ENCODE measurements at places on chromosomes 3 and 15. TPM values are rescaled to one million over a fixed set of nuclear protein-coding genes. Genes with fewer than 3 reads are reported as not detected.

- DNase-seq, result no peak
Measured at GRCh38 chr3:111594205-111594604, 941 bp downstream of the ZBED2 start.

GRCh38 chr3:137297770-137298169 is 340.0 kb downstream of the IL20RB start:
- DNase-seq, result no peak

- DNase-seq, result no peak
Measured at GRCh38 chr3:55823001-55823400, 335.9 kb upstream of the WNT5A start.

- DNase-seq, result no peak
Measured at GRCh38 chr15:38021259-38021658, 86.8 kb downstream of the TMCO5A start.

DNA sequence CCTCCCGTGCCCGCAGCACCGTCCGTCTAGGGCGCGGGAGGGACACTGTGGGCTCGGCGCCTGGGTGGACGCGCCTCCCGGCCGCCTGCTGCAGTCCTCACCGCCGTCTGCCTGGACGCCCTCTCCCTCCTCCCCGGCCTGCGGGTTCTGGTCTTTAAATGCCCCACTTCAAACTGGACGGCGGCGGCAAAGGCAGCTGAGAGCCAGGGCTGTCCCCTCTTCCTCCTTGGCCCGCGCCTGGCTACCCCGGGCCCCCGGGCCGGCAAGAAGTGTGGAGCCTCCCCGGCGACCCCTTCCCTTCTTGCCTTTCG is 426 bp downstream of the CBLB start:
- DNase-seq, result peak; percentile 50

DNA sequence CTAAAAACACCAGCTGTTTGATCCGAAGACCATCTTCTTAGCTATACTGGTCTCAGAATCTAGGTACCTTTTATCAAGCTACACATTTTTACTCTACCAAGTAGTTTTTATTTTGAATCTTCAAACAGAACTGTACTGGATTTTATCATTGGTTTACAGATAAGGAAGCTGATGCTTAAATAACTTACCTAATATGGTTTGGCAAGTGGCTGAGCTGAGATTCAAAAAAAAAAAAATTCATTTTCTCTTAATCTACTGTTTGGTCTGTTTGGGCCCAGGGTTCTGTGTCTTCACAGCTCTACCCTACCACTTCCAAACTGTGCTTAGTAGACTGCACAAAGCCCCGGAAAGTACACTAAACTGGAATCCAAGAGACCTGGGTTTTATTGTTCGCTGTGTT is 35.7 kb downstream of the ZNF860 start:
- DNase-seq, result no peak

DNA sequence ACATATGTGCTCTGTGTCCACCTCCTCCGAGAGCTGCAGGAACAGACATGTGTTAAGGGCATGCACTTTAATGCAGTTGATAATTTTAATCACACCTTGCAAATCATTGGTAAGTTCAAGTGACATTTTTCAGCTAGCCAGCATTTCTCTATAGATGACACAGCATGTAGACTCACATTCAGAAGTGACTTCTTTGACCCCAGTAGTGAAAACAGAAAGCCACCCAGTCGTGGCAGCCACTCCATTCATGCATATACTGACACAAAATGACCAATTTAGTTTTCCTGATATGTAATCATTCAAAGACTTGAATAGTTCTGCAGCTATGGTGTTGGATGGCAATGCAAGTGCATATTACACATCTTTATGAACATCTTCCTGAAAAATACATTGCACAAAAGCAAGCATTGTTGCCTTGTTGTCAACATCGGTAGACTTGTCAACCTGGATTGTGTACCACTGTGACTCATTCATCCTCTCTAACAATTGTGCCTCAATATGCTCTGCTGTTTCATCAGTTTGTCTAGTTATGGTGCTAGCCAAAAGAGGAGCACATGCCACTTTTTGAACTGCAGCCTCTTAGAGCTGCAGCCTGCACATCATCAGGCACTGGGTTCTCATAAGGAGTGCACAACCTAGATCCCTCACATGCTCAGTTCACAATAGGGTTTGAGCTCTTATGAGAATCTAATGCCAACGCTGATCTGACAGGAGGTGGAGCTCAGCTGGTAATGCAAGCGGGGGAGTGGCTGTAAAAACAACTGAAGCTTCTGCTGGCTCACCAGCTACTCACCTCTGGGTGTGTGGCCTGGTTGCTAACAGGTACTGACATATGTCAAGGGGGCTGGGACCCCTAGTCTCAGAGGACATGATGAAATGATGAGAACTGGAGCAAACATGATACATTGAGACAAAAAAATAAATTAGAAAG is 622.0 kb downstream of the PYDC2 start:
- no peak for DNase-seq

GRCh38 chr15:80608688-80609087 is 86.4 kb upstream of the ABHD17C start:
- DNase-seq, result no peak

- no peak for DNase-seq
Measured at GRCh38 chr15:58163985-58164384, 25.8 kb downstream of the AQP9 start.

CYP1A1 gene
- total RNA-seq, result 0.18 TPM

GRIP2 gene
- total RNA-seq, result 4.2 TPM

CPNE4 gene
- total RNA-seq, result 18.0 TPM

PP2D1 gene
- total RNA-seq, result not detected

MNS1 gene
- 3.9 TPM for total RNA-seq

TSC22D2 gene
- 39.0 TPM for total RNA-seq

Data from cerebellum (tissue), 4 donors.